Activated CD8-positive, alpha-beta T cell treated with anti-CD3 and anti-CD28 coated beads for 36 hours (primary cell): ENCODE measurements at places on chromosomes 1 and 21.

DNA sequence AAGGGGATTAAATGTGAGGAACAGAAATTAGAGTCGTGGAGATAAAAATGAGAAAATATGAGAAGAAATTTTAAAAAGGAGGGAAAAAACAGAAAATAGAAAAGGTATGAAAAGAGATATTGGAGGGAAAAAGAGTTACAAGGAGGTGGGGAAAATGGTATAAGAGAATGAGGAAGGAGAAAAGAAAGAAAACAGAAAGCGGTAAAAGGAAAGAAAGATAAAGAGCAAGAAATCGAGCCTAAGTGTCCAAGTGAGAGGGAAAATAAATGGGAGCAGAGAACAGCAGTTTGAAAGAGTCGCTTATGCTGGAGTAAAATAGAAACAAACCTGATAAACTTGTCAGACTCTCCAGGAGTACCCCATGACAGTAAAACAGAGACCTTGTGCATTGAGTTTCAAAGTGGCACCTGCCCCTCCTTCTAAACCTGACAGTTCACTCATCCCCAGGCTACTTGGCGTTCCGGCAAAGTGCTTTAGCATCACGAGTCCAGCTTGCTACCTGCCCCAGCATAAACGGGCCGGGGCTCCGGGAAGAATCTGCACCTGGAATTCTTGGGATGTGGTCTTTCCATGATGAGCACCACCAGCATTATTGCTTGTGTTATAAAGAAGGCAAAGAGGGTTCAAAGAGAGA lies 585 bp downstream of the NEGR1 start:
- DNase-seq = peak; percentile 6
- H3K27ac ChIP-seq = no peak overlapping the region
- peaks cover 20% of the 10 kb centered on the region for H3K4me1 ChIP-seq
- no peak overlapping the region for H3K4me3 ChIP-seq
- H3K36me3 ChIP-seq = no peaks in the 10 kb centered on the region

DNA sequence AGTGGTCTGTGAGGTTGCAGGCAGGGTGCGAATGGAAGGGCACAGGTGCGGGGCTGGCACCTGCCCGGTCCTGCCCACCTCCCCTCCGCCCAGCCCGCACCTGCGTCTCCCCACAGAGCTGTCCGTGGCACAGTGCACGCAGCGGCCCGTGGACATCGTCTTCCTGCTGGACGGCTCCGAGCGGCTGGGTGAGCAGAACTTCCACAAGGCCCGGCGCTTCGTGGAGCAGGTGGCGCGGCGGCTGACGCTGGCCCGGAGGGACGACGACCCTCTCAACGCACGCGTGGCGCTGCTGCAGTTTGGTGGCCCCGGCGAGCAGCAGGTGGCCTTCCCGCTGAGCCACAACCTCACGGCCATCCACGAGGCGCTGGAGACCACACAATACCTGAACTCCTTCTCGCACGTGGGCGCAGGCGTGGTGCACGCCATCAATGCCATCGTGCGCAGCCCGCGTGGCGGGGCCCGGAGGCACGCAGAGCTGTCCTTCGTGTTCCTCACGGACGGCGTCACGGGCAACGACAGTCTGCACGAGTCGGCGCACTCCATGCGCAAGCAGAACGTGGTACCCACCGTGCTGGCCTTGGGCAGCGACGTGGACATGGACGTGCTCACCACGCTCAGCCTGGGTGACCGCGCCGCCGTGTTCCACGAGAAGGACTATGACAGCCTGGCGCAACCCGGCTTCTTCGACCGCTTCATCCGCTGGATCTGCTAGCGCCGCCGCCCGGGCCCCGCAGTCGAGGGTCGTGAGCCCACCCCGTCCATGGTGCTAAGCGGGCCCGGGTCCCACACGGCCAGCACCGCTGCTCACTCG lies 23.3 kb downstream of the FTCD start:
- DNase-seq = no peak
- no peak overlapping the region for H3K4me3 ChIP-seq
- H3K4me1 ChIP-seq = no peaks in the 10 kb centered on the region
- H3K36me3 ChIP-seq = no peaks in the 10 kb centered on the region
- H3K27me3 ChIP-seq = no peaks in the 10 kb centered on the region

- H3K36me3 ChIP-seq = no peaks in the 10 kb centered on the region
Observed at GRCh38 chr1:151476083-151476482, 16.8 kb upstream of the POGZ start.

DNA sequence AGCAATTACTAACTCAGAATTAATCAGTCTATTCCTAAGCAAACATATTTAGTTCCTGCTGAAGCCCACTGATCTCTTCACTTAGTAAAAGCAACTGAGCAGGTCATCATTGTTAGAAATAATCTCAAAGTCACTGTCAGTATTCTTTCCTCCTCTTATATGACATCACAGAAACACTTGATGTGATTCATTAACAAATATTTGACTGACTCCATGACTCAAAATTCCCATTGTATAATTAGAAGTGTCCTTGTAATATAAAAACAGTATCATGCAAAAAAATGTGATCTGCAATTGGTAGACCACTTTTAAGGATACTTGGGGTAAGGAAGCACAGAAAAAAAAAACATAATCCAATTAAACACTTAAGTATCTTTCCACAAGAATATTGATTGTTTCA lies 194.4 kb downstream of the DPYD start:
- H3K4me1 ChIP-seq = peaks cover 2% of the 10 kb centered on the region
- H3K27ac ChIP-seq = no peak overlapping the region
- no peak for DNase-seq
- no peak overlapping the region for H3K4me3 ChIP-seq

GRCh38 chr1:153610334-153610733 lies 2.6 kb downstream of the S100A16 start:
- no peaks in the 10 kb centered on the region for H3K27me3 ChIP-seq
- H3K4me1 ChIP-seq = no peaks in the 10 kb centered on the region
- H3K27ac ChIP-seq = no peak overlapping the region
- no peak overlapping the region for H3K4me3 ChIP-seq

- H3K27me3 ChIP-seq = peaks cover 25% of the 10 kb centered on the region
- H3K36me3 ChIP-seq = no peaks in the 10 kb centered on the region
- no peaks in the 10 kb centered on the region for H3K4me1 ChIP-seq
- H3K27ac ChIP-seq = no peak overlapping the region
Observed at GRCh38 chr1:227223171-227223806, 95.0 kb downstream of the CDC42BPA start.

DNA sequence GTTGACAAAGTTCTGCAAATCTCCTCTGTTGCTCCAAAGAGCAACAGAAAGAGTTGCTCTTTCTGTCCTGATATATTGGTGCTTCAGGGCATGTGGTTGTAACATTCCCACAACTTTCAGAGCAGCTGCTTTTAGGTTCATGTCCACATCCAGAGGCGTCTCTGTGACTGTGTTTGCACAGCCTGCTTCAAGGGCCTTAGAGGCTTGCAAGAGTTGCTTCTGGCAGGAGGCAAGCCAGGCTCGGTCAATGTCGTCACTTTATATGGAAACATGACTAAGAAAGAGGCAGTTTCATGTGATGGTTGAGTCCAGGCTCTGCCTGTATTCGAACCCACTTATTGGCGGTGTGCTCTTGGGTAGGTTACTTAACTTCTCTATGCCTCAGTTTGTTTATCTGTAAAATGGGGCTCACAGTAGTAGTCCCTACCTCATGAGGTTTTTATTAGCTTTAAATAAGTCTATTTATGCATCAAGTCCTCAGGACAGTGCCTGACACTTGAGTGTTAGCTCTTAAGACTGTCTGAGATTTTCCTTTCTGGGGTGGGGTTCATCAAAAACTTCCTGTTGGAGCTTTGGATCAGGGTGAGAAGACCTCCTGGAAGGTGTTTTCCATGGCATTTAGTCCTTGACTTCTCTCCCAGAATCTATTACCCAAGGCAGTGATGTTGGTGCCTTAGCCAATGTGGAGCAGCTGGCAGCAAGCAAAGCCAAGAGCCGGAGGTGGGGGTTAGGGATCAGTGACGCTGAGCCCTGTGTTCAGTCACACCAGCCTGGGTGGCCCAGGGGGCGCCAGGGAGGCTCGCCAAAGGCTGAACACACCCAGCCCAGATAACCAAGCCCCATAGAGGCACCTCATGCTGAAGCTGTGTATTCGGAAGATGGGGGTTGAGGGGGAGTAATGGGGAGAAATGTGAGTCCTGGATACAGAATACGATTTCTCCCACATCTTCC lies 18.9 kb downstream of the LHX4 start:
- H3K36me3 ChIP-seq = no peaks in the 10 kb centered on the region
- H3K27me3 ChIP-seq = peaks cover 29% of the 10 kb centered on the region
- DNase-seq = peak; percentile 23
- no peak overlapping the region for H3K27ac ChIP-seq
- no peaks in the 10 kb centered on the region for H3K4me1 ChIP-seq
- no peak overlapping the region for H3K4me3 ChIP-seq

- H3K36me3 ChIP-seq = no peaks in the 10 kb centered on the region
- H3K4me1 ChIP-seq = no peaks in the 10 kb centered on the region
- no peak overlapping the region for H3K27ac ChIP-seq
- H3K27me3 ChIP-seq = peaks cover 39% of the 10 kb centered on the region
- H3K4me3 ChIP-seq = no peak overlapping the region
- DNase-seq = no peak
Observed at GRCh38 chr1:143652744-143653428, 318.9 kb downstream of the FAM72C start.

DNA sequence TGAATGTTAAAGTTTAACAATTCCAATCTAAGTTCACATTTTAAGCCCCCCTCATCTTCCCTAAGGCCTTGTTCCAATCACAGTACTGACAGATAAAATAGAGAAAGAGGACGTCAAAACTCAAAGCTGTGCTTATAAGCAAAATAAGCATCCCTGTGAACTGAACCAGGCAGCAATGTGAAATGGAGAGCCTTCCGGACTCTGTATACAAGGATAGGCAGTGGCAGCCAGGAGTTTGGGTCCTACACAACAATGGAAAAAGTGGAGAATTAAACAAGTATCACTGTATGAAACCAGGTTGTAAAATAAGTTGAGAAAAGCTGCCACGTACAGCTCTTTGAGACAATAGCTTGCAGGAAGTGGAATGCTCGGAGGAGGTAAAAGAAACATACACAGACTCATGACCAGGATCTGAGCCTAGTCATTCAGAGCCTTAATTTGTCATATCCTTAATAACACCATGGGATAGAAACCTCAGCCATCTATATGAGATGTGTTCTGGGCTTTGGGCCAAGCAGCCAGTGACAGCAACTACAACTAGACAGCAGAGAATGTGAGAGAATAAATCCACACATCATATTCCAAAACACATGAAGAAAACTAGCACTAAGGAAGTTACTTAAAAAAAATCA lies 55.2 kb upstream of the PALMD start:
- no peak overlapping the region for H3K4me3 ChIP-seq
- no peak for DNase-seq
- H3K4me1 ChIP-seq = no peaks in the 10 kb centered on the region
- H3K27me3 ChIP-seq = peaks cover 8% of the 10 kb centered on the region

- H3K4me1 ChIP-seq = no peaks in the 10 kb centered on the region
- H3K27ac ChIP-seq = no peak overlapping the region
- no peak overlapping the region for H3K4me3 ChIP-seq
- no peaks in the 10 kb centered on the region for H3K27me3 ChIP-seq
Observed at GRCh38 chr1:88455621-88456256, 228.3 kb upstream of the PKN2 start.

DNA sequence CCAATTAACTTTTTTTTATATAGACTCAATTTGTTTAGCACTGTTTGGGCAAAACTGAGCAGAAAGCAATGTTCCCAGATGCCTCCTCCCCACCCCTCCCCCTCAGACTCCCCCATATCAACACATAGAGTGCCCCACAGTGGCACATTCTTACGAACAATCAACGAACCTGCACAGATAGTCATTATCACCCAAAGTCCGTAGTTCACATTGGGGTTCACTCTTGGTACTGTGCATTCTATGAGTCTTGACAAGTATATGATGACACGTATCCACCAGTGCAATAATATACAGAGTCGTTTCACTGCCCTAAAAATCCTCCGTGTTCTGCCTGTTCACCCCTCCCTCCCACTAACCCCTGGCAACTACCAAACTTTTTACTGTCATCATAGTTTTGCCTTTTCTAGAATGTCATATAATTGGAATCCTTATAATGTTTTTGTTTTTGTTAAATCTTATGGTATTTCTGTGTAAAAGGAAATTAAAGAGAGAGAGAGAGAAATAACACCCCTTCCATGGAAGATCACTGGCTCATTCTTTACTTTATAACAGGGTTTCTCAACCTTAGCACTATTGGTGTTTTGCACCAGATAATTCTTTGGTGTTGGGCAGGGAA lies 37.2 kb upstream of the HNRNPU start:
- no peak overlapping the region for H3K4me3 ChIP-seq
- no peak overlapping the region for H3K27ac ChIP-seq
- no peak for DNase-seq
- no peaks in the 10 kb centered on the region for H3K4me1 ChIP-seq
- no peaks in the 10 kb centered on the region for H3K27me3 ChIP-seq
